Activated CD4-positive, alpha-beta T cell treated with anti-CD3 and anti-CD28 coated beads, Interleukin-2, amount 10 ng/mL, durations not matched to agents 7 days and 5 days (primary cell): ENCODE measurements at places on chromosomes 13 and 19. TPM values are rescaled to one million over a fixed set of nuclear protein-coding genes. Genes with fewer than 3 reads are reported as not detected.

SCEL gene
- total RNA-seq, result not detected

HSH2D gene
- 76.9 TPM for total RNA-seq

ERICH4 gene
- total RNA-seq, result not detected

MEF2B gene
- 3.4 TPM for total RNA-seq

B3GNT3 gene
- 0.35 TPM for total RNA-seq

OVOL3 gene
- total RNA-seq, result not detected

TNPO2 gene
- total RNA-seq, result 80.5 TPM

- H3K36me3 ChIP-seq, result no peaks in the 10 kb centered on the region
- H3K27ac ChIP-seq, result no peak overlapping the region
- no peaks in the 10 kb centered on the region for H3K27me3 ChIP-seq
- no peaks in the 10 kb centered on the region for H3K4me1 ChIP-seq
These were observed 39.4 kb downstream of the ADPRHL1 start for GRCh38 chr13:113413898-113414282.

GRCh38 chr13:99221567-99222239 is 21.0 kb downstream of the UBAC2 start:
- peaks cover 87% of the 10 kb centered on the region for H3K4me1 ChIP-seq
- peak; percentile 2 for DNase-seq
- peak overlapping the region; percentile 34 for H3K27ac ChIP-seq
- peaks cover 53% of the 10 kb centered on the region for H3K36me3 ChIP-seq
- peak overlapping the region; percentile 10 for H3K4me3 ChIP-seq

GRCh38 chr19:2569596-2570465 is 93.9 kb downstream of the GADD45B start:
- H3K4me3 ChIP-seq, result no peak overlapping the region
- no peaks in the 10 kb centered on the region for H3K27me3 ChIP-seq
- no peak for DNase-seq
- H3K36me3 ChIP-seq, result peaks cover 3% of the 10 kb centered on the region
- peaks cover 17% of the 10 kb centered on the region for H3K4me1 ChIP-seq

- no peaks in the 10 kb centered on the region for H3K4me1 ChIP-seq
- H3K27ac ChIP-seq, result no peak overlapping the region
- H3K4me3 ChIP-seq, result no peak overlapping the region
- no peaks in the 10 kb centered on the region for H3K27me3 ChIP-seq
- no peak for DNase-seq
These were observed 6.7 kb downstream of the ZNF793 start for GRCh38 chr19:37513397-37513796.

DNA sequence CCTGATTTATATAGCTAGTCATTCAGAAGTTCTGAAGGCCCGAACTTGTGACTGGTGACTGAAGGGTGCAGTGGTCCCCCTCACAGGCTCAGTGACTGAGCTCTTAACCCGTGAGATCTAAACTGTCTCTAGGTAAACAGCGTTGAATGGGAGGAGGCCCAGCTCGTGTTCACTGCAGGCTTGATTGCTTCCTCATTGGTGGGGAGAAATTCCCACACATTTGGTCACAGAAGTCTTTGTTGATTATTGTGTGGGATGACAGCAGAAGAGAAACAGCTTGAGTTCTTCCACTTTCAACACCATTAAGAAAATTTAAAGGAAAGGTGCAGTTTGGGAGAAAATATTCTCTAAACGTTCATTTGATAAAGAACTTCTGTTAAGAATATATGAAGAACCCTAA is 1178.0 kb downstream of the UQCRFS1 start:
- no peaks in the 10 kb centered on the region for H3K4me1 ChIP-seq
- no peak for DNase-seq
- no peaks in the 10 kb centered on the region for H3K27me3 ChIP-seq

DNA sequence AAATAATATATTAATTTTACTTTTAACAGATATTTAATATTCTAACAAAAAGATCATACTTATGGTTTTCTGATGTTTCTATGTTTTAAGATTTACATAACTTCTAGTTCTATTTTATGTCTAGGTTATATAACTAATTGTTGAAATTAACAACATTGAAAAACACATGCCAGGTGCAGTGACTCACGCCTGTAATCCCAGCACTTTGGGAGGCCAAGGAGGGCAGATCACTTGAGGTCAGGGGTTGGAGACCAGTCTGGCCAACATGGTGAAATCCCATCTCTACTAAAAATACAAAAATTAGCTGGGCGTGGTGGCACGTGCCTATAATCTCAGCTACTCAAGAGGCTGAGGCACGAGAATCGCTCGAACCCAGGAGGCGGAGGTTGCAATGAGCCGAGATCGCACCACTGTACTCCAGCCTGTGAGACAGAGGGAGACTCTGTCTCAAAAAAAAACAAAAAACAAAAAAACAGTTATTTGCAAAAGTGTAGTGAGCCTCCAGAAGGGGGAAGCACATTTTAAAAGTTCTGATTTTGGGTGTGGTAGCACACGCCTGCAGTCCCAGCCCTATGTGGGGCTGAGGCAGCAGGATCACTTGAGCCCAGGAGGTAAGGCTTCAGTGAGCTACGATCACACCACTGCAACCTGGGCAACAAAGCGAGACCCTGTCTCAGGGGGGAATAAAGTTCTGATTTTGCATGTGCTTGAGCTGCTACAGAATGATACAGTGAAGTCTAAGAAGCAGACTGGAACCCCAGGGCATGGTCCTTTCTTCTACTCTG is 18.7 kb downstream of the MIPEP start:
- no peaks in the 10 kb centered on the region for H3K36me3 ChIP-seq
- no peak overlapping the region for H3K4me3 ChIP-seq
- H3K27me3 ChIP-seq, result no peaks in the 10 kb centered on the region
- peaks cover 3% of the 10 kb centered on the region for H3K4me1 ChIP-seq
- no peak overlapping the region for H3K27ac ChIP-seq
- no peak for DNase-seq

DNA sequence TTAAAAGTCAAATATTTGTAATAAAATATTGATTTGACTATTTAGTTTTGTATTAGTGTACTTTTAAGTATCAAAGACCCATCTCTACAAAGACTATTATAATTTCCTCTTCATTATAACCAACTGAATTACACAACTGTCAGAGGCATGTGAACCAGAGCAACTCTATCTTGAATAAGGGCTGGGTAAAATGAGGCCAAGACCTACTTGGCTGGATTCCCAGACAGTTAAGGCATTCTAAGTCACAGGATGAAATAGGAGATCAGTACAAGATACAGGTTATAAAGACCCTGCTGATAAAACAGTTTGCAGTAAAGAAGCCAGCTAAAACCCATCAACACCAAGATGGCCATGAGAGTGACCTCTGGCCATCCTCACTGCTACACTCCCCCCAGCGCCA is 36.2 kb upstream of the ATP12A start:
- no peak overlapping the region for H3K27ac ChIP-seq
- peaks cover 1% of the 10 kb centered on the region for H3K4me1 ChIP-seq
- no peak overlapping the region for H3K4me3 ChIP-seq
- peaks cover 2% of the 10 kb centered on the region for H3K27me3 ChIP-seq
